Type B pancreatic cell (in vitro differentiated cells): ENCODE measurements at places on chromosomes 3 and 15.

DNA sequence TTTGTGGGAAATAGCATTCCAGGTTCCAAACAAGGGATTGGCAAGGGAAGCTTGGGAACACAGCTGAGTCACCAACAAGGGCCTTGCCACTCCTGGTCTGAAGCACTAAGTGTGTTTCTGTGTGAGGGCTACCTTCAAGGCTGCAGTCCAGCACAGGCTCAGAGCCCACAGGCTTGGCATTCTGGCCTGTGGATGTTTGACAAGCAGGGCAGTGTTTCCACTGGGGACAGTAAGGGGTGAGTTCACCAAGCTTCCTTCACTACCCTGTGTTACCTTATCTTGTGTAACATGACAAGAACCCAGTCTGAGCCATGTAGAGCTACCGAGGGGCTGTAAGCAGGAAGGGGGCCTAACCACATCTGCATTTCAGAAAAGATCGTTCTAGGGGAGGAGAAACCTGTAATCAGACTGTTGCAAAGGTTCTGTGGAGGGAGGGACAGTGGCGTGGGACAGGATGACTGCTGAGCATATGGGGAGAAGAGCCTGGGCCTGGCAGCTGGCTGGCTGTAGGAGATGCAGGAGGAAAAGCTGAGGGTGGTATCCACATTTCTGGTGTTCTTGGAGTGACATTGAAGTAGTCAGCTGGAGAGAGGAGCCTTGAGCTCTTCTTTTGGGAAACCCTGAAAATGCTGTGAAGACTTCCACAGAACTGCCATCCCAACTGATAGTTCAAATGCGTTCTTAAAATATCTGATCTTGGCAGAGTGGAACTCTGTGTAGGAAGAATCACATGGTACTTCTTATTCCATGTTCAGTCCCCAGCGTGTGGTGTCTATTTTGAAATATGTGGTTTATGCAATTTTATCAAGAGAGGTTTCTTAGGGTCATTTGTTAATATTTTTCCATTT lies 61.3 kb downstream of the CTDSPL start:
- no peak for DNase-seq

- DNase-seq = no peak
Observed at GRCh38 chr3:81853431-81853830, 92.0 kb upstream of the GBE1 start.

DNA sequence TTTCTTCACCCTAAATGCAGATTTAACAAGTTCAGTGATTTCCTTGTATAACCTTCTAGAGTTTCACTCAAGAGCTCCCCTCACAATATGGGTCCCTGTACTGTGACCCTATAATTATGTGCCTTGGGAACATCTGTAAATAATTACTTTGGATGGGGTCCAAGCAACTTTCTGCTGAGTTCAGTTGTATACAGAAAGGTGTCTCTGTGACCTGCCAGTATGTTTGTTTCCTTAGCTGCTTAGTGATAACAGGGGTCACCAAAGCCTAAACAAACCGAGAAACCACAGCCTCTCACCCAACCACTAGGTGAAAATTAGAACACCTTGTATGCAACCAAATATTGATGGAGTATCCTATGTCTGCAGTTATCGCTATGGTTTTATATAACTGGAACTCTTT lies 29.8 kb upstream of the SLC25A36 start:
- DNase-seq = no peak

DNA sequence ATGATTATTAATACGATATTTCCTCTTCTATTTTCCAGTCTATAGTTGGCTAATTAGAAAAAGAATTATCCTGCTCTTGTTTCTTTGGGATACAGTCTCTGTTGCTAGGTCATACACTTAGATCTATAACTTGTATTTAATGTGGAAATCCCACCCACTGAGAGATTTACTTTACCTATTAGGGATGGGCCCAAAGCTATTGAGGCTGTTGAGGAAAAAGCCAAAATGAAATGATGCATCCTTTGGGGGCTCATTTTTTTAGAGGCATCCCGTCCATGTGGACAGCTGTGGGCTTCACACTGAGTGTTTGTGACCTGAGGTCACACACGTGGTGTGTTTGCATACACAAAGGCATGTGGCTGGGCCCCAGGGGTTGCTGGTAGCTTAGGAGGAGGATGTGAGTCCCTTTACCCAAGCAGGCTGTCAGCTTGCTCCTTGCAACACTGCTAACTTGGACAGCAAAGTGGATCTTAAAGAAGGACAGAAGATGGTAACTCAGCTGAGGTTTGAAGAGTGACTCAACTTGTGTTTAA lies 477.4 kb downstream of the AGBL1 start:
- no peak for DNase-seq

- DNase-seq = no peak
Observed at GRCh38 chr3:69671082-69671952, 67.9 kb upstream of the MITF start.

GRCh38 chr3:23199649-23200048 lies 3.5 kb upstream of the UBE2E2 start:
- DNase-seq = no peak

GRCh38 chr3:130576375-130577266 lies 59.6 kb downstream of the COL6A6 start:
- no peak for DNase-seq

DNA sequence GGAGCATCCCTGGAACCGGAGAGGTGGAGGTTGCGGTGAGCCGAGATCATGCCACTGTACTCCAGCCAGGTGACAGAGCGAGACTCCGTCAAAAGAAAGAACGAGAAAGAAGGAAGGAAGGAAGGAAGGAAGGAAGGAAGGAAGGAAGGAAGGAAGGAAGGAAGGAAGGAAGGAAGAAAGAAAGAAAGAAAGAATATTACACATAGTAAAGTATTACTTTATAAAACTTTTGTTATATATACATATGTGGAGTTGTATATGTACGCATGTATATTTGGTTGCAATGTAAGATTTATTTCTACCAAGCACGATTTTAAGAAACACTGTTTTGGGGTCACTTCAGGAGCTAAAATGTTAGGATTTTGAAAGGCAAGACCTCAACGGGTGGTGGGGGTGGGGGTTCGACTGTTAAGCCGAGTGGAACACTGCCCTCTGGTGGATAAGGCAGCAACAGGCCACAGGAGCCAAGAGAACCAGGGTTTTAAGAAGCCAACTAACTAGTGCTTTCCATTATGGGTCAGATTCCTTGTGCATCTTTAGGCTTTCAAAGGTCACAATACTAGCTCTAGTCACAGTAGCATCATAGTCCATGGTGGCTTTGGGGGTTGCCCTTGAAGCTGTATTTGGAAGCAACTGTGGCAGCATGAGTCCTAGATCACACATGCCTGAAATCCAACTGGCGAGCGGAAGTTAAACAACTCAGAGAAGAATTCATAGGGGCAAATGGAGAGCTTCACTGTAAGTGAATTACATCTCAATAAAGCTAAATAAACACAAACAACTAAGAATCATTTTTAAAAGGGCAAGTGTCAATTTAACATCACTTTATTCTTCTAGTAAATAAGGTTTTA lies 22.5 kb downstream of the GLB1 start:
- DNase-seq = no peak

DNA sequence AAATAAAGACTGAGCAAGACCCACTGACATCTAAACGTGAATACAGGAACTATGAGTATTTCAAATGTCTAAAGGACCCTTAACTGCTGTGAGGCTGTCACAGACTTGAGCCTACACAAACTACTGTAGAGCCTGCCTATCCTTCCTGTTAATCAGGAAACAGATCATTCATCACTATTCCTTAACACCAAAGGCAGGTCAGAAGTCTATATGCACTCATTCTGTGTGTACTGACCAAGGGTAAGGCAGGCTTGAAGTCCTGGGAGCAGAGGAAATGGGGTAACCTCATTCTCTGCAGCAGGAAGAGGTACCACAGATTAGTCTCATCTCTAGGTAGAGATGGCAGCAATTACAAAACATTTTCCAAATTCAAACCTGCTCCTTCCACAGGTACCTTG lies 30.7 kb downstream of the NPTN start:
- no peak for DNase-seq

DNA sequence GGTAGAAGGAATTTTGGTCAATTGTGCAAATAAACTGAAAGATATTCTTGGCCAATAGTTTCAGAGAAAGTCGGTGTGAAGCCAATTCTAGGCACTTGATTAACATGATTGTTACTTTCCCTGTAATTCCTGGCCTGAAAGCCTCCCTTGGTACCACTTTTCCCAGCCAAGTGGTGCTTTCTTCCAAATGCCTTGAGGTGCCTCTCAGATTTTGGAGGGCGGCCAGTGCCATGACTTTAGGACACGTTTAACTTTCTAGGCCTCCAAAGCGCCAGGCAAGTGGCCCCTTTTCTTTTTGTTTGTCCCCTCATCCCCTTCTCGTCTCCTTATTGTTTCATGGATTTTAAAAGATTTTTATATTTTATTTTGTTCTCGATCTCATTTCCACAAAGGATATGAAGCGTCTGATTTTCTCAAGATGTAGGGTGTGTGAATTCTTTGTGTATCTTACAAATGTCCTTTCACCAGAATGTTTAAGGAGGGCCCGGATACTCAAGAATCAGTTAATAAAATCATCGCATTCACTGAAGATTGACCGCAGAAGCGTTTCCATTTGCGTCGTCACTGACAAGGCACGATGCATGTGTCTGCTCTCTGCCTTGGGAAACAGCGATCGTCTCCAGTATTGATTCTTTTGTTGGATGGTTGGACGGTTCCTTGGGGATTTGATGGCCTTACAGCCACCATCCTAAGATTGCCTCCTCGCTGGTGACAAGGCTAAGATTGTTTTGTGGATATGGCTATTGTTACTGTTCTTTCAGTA lies 87.8 kb downstream of the ASB7 start:
- DNase-seq = no peak

DNA sequence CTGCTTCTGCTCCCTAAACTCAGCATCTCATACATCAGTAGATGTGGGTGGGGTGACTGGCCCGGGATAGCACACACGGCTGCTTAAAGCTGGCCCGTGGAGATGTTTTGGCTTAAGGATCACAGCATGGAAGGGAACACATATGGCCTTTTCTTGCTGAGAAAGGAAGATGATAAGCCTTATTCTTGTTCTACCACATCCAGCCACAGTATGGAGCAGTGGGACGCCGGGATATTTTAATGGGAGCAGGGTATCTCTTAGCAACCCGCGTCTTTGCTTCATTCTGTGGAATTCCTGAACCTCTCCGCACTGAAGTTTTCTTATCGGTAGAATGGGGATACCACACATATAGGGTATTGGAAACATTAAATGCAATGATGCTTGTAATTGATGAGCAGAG lies 94.1 kb upstream of the PROK2 start:
- DNase-seq = no peak

- DNase-seq = peak; percentile 74
Observed at GRCh38 chr15:63504979-63505841, 817 bp downstream of the USP3 start.

DNA sequence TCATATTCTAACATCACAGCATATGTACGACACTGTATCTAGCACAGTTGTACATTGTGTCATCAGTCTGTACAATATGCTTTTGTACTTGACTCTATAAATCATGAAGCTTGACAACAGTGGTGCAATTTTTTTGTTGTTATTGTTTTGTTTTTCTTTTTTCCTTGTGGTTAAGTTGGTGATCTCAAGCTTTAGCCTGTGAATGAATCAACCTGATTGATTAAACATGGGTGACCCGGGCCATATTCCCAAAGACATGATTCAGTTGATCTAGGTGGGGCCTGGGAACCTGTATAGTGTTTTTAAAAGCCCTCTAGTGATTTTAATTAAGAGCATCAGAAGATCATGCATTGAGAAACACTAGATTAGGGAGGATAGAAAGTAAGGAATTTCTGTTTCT lies 101.8 kb upstream of the AADACL2 start:
- DNase-seq = no peak

DNA sequence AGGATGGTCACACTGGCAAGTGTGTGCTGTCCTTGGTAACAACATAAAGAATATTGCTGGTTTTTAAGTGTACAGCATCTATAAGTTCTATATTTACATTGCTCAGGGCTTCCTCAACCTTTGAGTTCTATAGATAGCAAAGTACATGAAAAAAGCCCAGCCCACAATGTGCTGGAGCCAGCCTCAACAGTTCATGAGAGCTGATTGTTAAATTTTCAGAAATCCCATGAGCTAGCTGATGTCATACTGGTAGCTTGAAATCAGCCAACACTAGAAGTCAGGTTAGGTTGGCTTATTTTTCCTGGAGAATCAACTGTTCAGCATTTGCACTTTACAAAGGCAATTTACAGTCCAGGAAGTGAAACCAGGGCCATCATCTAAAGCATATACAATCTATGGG lies 102.8 kb downstream of the STRIT1 start:
- no peak for DNase-seq
